ENCODE measurements at places on chromosomes 11 and 22.
A peak's percentile ranks its signal among the peaks of the same experiment; 100 is the strongest.

DNA sequence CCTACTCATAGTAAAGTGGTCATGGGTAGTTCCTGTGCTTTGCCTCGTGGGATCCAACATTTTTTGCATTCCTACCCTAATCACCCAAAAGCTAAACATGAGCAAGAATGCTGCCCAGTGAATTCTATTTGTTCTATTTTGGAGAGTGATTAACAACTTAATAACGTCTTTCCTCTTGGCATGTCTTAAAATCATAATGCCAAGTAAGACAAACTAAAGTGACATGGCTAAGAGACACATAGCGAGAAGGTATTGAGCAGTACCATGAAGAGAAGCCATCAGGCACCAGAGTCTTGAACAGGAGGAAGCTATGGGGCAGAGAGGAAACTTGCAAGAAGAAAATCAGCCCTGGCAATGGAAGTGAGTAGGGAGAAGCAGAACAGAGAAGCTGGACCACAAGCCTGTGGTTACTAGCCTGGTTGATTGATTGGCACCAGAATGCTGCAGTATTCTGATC lies 32.0 kb downstream of the EXPH5 start:
- no peak for DNase-seq

- DNase-seq, result no peak
These were observed 123.0 kb downstream of the PDE3B start for GRCh38 chr11:14766585-14766984.

DNA sequence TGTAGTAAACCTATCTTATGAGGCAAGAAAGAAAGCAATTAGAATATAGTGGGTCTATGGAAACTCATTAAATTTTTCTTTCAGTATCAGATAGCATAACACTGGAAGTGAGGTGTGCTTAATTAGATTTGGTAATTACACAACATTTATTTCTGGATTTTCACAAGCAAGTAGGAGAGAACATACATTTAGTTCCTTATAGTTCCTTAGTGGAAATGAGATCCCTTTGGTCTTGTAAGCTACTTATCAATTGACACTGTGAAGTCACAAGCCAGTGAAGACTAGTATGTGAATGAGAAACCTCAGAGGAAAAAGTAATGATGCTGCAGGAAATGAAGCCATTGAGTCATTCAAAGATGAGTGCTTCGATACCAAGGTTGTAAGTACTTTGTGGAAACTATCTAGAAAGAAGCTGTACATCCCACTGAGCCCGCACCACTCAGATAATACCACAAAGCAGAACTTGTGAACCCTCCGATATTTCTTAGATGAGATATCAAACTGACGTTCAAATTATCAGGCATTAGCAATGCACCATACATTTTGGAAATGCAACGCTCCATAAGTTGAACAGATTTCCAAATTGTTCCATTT lies 53.5 kb downstream of the ENTHD1 start:
- no peak for DNase-seq

- DNase-seq, result no peak
These were observed 435.4 kb downstream of the TMEM135 start for GRCh38 chr11:87473174-87473573.

DNA sequence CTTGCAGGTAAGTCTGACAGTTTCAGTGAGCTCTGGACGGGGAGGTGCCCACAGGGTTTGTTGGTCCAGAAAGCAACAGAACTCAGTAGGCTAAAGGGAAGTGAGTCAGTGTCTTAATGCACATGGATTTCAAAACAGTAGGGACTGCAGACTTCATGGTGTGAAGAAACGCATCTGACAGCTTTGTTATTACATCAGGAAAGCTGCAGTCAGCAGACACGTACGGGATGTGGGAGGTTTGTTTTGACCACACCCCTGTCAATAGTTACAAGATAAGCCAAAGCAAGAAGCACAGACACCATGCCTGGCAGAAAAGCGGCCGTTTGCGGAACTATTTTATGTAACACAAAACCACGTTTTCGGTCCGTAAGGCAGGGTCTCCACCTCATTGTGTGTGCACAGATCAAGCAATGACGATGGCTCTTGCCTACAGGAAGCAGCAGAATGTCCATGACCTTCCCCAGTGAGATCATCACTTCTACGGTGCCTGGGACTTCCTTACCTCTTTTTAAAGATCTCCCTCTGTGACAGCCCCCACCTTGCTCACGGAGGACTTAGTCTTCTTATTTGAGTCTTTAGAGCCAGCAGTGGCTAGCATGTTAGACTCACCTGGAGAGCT lies 58.2 kb upstream of the FTH1 start:
- DNase-seq, result no peak

GRCh38 chr11:74288161-74288560 lies 23.3 kb downstream of the P4HA3 start:
- no peak for DNase-seq

- no peak for DNase-seq
These were observed 35.3 kb downstream of the MAP6 start for GRCh38 chr11:75633409-75634066.

DNA sequence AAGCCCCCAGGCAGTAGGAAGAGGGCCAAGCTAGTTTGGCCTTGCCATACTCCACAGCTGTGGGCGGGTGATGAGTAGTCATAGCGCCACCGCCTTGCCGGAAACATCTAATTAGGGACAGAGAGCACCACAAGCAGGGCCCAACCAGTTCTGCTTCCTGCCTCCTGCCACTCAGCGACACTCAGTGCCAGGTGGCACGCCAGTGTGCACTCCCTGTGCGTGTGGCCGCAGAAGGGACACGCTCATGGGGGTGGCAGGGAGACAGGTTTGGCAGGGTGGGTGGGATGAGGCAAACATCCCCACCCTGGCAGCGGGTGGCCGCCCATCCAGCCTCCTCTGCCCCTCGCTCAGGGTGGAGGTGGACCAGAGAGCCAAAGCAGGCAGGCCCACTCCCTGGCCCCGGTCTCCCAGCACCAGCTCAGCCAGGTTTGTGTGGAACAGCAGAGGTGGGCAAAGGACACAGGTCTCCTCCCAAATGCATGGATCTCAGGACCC lies 4.9 kb downstream of the OVOL1 start:
- peak; percentile 84 for DNase-seq

GRCh38 chr11:21069909-21070308 lies 400.5 kb downstream of the NELL1 start:
- no peak for DNase-seq

- DNase-seq, result no peak
These were observed 38.4 kb downstream of the CD44 start for GRCh38 chr11:35177370-35177769.

- DNase-seq, result no peak
These were observed 15.0 kb upstream of the RTN4R start for GRCh38 chr22:20282901-20283673.

DNA sequence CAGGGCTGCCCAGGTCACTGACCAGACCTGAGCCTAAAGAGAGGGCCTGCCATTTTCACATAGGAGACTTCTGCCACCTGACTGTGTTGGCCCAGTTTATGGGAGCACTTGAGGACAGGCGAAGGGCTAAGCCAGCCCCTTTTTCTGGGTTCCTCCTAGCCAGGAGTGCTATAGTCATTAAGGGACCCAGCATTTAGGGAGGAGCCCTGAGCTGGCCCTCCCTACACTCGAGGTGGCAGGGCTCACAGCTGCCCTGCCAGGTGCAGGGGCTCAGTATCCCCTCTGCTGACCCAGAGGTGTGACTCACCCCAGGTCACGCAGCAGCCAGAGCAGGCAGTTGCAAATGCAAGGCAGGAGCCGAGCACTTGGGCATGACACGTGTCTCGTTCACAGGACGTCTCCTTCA lies 86.3 kb upstream of the CRYBB3 start:
- no peak for DNase-seq

DNA sequence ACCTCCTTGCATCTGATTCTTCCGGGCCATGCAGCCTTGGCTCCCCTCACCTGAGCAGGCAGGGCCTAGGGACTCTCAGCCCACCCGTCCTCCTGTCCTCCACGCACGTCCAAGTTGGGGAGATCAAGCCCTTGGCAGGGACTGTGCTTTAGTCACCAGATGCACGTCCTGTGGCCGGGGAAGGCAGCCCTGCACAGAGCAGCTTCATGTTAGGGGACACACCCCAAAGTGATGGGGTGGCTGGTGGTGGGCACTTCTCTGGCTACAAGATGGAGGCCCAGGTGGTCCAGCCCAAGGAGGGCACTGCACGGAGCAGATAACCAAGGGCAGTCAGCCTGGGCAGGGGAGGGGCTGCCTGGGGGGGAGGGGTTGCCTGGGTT lies 1.2 kb downstream of the MUC5B start:
- no peak for DNase-seq

DNA sequence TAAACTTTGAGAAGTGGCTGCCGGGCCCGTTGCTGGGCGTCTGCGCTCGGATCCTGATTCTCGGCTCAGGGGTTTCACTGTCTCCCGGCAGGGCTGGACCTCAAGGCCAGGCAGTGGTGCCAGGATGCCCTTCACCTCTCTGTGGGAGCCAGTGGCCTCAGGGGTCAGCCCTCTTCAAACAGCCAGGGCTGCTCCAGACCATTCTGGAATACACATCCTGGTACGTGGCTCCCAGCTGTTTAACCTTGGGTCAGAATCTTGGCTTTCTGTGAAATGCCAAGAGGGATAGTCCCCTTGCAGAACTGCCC lies 70.5 kb downstream of the MPPED1 start:
- DNase-seq, result no peak

GRCh38 chr11:65491614-65492386 lies 7.0 kb upstream of the MALAT1 start:
- peak; percentile 64 for DNase-seq

DNA sequence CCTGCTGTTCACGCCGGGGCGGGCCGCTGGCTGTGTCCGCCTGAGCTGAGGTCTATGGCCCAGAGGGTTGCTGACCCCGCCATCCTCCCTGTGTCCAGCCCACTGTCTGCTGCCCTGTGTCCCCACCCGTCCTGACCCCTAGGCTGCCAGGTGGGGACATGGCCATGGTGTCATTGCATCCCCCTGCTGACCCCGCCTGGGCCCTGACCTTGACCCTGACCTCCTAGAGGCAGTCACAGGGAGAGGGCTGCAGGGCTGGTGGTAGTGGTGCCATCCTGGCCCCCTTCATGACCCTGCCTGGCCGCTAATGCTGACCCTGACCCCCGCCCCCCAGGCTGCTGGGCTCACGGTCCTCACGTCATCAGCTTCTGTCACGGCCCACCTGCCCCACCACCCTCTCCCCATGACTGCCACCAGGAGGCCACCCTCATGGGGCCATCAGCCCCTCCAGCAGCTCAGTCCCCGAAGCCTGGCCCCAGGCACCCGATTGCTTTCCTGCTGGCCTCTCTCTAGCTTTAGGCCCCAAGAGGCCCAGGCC lies 285.9 kb downstream of the BRD1 start:
- no peak for DNase-seq

DNA sequence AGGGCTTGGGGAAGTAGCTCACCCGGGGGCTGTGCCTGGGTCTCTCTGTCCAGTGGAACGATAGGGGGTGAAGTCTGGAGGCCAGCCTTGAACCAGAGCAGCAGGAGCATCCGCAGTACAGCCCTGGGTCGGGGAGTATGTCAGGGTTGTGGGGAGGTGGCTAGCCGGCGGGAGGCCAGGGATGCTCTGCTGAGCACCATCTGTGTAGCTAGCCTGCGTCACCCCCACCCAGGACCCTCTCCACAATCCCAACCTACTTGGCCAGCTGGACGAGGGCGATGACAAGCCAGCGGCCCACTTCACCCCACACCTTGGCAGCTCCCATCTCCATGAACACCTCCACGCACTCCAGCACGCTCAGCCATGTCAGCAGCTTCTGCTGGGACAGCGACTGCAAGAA lies 2.2 kb downstream of the PEX16 start:
- DNase-seq, result no peak

DNA sequence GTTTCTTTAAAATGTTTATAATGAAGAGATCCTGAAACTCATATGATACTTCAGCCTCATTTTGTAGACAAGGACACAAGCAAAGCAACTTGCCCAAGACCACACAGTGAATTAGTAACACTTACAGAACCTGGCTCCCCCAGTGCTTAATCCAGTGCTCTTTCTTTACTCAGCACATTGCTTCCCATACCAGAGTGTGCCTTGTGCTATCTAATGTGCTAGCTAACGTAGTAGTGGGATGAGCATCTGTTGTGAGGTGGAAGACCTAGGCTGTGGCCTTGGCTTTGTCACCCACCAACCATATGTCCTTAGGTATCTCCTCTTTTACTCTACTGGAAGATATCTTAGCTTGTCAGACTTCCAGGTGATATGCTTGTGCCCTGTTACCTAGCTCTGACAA lies 5.1 kb downstream of the SPCS2 start:
- DNase-seq, result no peak

GRCh38 chr11:27281740-27282590 lies 81.0 kb downstream of the CCDC34 start:
- no peak for DNase-seq

GRCh38 chr11:83120327-83120726 lies 36.6 kb upstream of the PCF11 start:
- DNase-seq, result no peak

- no peak for DNase-seq
These were observed at the start of gene CNTN5 for GRCh38 chr11:99020352-99021225. Gene CNTN5 (plus strand): TSS chr11:99020949.

DNA sequence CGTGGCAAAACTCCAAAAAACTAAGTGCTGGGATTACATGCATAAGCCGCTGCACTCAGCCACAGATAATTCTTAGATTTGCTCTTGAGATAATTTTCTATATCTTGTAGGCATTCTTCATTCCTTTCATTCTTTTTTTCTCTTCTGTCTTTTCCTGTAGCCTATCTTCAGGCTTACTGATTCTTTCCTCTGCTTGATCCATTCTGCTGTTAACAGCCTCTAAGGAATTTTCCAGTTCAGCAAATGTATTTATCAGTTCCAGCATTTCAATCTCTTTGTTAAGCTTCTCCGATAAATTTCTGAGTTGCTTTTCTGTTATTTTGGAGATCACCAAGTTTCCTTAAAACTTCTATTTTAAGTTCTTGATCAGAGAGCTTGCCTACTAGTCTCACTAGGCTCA lies 46.7 kb downstream of the SMC1B start:
- DNase-seq, result no peak

DNA sequence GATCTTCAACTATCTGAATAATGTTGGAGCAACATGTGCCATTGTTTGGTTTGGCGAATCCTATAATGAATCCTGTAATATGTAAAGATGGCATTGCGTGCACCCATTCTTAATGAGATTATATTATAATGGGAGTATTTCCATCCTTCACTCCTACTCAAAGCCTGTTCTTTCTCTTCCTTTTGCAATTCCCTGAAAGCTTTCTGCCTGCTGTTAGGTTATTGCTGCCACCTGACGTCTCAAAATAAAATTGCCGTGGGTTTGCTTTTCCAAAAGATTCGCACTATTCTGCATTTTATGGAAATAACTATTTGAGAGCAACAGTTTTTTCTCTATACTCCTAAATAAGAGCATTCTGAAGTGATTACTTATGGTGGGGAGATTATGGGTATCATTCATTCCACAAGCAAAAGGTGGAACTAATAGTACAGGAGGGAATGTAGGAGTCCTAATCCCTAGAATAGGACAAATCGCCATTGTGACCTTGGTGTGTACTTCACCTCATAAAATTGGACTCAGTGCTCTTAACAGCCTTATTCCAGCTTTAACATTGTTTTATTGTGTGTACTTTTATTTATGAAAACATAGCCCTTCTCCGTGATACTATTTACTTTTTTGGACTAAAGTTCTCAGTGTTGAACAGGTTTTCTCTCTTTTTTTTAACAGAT lies 69.6 kb upstream of the ALKBH3 start:
- no peak for DNase-seq

GRCh38 chr22:46652847-46653331 lies 32.7 kb downstream of the GRAMD4 start:
- no peak for DNase-seq

GRCh38 chr11:35082321-35083180 lies 56.4 kb upstream of the CD44 start:
- peak; percentile 65 for DNase-seq

Data from OCI-LY7 (cell line).